DND-41 (cell line): ENCODE measurements at places on chromosomes 11 and 22.
A peak's percentile ranks its signal among the peaks of the same experiment; 100 is the strongest.

DNA sequence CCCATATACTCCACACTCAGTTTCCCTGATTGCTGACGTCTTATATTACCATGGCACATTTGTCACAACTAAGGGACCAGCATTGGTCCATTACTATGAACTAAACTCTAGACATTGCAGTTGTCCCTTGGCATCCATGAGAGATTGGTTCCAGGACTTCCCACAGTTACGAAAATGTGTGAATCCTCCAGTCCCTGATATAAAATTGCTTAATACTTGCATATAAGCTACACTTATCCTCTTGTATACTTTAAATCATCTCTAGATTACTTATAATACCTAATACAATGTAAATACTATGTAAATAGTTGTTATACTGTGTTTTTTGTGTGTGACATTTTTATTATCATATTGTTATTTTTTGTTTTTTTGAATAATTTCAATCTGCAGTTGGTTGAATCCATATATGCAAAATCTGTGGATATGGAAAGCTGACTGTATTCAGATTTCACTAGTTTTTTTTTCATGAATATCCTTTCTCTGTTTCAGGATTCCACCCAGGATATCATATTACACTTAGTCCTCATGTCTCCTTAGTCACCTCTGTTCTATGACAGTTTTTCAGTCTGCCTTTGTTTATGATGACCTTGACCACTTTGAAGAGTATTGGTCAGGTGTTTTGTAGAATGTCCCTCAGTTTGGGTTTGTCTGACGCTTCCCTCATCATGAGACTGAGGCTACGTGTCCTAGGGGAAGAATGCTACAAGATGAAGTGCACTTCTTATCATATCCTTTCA lies 55.3 kb downstream of the INSC start:
- no peak for DNase-seq

- no peak for DNase-seq
These were observed 17.6 kb upstream of the LIN7C start for GRCh38 chr11:27524155-27524554.

DNA sequence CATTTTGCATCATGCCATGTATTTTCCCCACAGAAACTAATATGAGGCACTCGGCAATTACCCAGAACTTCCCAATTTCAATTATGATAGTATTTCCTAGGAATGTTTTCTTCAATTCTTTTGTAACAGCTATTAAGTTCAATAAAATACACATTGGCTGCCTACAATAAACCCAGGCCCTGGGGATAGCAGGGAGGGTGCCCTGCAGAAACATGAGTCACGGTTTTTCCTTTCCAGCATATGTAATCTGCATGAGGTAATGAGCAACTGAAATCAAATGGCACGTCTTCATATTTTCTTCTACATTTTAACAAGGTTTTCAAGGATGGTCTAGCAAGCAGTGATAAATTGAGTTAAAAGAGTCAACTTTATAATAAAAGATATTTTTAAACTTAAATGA lies 32.0 kb downstream of the GUCY1A2 start:
- DNase-seq = no peak

GRCh38 chr11:613369-613968 lies 2.3 kb downstream of the IRF7 start:
- DNase-seq = peak; percentile 70

GRCh38 chr22:32325416-32325801 lies 32.3 kb upstream of the RFPL3 start:
- DNase-seq = no peak
